ENCODE measurements at places on chromosomes 2 and 18.

DNA sequence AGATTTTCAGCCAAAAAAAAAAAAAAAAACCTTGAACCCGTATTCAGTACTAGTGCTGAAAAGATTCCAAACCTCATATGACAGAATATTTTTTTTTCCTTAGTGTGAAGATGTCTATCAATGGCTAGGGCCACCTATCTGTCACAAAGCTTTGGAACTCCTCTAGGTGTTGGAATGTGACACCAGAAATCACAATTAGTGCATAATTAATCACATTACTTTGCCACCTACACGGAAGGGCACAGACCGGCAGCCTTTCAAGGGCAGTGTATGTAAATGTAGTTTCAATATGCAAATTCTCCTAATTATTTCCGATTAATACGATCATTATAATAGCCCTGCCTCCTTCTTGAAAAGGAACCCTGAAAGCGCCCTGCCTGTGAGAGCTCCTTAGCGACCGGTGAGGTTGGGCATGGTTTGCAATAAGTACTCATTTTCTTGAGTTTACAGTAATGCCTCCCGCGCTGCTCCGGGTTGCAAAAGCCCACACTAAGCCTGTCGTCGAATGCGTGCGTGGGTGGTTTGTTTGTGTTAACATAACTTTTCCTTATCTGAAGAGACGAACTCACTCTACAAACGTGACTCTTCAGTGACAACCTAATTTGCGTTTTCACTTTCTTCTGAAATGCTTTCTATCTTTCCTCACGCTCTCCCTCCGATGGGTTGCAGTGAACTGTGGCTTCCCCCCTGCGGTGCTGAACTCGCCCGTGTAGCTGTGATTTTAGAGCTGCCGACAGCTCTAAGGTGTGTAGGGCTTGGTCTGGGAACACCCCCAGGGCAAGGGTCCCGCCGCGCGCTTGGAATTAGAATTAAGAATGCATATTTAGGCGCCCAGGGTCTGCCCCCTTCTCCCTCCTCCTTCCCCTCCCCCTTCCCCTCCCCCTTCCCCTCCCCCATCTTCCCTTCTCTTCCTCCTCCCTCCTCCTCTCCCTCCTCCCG is 765 bp upstream of the ID2 start:
- DNase-seq = peak; percentile 71

DNA sequence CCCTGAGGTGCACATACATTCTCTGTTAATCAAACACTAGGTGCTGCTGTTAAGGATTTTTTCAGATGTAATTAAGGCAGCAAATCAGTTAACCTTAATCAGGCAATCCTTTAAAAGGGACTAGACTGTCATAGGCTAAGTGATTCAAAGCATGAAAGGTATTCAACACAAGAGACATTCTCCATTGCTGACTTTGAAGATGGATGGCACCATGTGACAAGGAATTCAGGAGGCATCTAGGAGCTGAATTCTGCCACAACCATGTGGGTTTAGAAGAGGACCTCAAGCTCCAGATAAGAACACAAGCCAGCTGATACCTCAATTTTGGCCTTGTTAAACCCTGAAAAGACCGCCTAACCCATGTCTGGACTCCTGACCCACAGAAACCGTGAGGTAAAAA is 84.0 kb downstream of the SMAD2 start:
- DNase-seq = no peak

- DNase-seq = no peak
These were observed 146.5 kb downstream of the DDX1 start for GRCh38 chr2:15738225-15738546.

GRCh38 chr2:136012315-136012714 is 26.9 kb upstream of the DARS1 start:
- DNase-seq = no peak

DNA sequence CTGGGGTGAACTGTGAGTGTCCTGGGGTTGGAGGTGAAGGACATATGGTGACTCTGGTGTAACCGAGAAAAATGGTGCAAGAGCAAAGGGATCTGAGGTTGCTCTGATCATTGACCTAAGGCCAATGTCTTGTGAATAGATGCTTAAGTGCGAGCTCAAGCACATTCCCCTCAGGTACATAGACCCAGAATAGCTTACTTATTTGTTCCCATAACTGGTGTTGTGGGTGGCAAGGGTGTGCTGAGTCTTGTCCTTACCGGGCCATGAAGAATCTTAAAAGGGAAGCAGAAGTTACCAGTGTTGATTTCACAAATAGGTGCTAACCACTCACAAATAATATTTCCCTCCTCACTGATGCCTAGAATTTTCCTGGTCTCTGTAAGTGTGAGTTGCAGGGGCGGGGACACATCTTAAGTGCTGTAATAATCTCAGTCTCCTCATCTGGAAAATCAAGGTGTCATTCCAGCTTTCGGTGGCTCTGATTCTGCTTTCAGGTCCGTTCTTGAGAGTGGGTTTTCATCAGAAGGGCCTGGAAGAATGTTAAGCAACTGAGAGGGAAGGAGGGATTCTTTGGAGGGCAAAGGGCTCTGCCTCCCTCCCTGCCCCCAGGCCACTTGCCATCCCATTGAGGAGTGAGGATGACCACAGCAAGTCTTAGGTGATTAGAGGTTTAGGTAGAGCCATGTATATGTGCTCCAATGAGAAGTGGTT is 54.9 kb downstream of the LIPG start:
- DNase-seq = no peak

DNA sequence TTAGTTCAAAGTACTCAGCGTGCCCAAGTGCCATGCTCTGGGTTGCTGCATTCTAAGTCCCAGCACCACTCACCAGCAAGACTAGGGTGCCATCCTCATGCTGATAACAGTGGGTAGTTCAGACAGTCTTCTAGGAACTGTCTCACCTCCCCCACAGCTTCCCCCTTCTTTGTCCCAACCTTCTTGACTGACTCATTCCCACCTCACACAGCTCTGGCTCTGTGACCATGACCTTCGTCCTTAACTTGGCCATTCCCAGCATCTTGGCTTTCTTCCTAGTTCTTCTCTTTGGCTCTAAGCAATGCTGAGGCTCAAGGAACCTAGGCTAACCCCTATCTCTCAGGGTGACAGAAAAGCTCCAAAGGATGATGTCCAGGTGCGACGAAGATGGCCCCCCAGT is 20.0 kb upstream of the CXCR4 start:
- DNase-seq = no peak

Measured in stimulated activated CD8-positive, alpha-beta memory T cell treated with anti-CD3 and anti-CD28 coated beads, Interleukin-4, amount 100 ng/mL, for 4 hours (primary cell).